ENCODE measurements at places on chromosomes 5 and 9.
A peak's percentile ranks its signal among the peaks of the same experiment; 100 is the strongest.

GRCh38 chr9:104009826-104010225 lies 84.3 kb upstream of the SMC2 start:
- DNase-seq: peak; percentile 2

DNA sequence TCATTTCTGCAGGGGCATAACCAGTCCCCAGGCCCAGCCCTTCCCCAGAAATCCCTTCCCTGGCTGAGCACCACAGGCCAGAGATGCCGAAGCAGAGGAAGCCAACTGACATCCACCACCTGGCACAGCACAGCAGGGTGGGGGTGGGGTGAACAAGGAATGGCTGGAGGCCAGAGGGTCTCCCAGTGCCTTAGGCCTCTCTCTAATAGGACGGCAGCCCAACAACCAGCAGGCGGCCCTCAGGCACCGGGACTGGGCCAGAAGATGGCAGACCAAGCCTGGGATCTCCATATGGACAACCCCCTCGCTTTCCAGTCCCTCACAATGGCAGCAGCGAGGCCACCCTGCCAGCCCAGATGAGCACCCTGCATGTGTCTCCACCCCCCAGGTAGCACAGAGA lies 13.2 kb downstream of the PDLIM4 start:
- DNase-seq: no peak

- DNase-seq: no peak
Observed at GRCh38 chr9:71736236-71736635, 32.1 kb downstream of the CEMIP2 start.

DNA sequence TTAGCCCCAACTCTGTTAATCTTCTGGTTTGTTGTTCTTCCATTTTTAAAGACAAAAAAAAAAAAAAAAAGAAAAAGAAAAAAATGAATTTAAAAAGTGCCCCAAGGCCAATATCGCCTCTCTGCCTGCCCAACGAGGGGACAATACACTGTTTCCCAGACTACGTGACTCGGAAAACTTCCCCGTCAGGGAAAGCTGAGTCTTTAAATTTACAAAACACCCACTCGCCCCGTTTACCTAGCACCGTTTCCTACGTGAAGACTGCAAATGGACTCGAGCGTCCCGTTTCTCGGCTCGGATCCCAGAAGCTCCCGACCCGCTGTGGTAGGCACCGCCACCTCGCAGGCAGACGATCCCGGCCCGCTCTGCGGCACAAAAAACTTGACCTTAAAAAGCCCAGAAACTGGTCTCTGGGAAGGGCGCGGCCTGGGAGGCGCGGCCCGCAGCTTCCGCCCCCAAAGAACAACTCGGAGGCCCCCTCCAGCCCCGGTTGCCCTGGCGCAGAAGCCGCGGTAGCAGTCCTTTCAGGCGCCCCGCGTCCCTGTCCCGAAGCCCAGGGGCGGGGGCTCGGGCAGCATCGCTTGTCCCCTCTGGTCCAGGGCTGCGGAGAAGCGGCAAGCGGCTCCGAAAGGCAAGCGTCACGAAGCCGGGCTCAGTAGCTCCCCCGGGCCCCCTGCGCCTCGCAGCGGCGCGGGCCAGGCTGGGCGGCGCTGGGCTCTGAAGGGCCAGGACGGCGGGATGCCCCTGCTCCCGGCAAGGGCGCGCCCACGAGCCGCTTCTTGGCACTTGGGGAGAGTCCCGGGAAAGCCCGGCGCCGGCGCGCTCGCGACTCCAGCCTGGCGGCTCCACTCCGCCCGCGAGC lies at the start of gene GCNT4:
Gene GCNT4, minus strand, starts transcription at position 367 of the 862 bp plus-strand sequence. CDS start 22,521 bp downstream, outside the sequence.
- peak; percentile 66 for DNase-seq

- no peak for DNase-seq
Observed at GRCh38 chr9:103999375-104000062, 94.6 kb upstream of the SMC2 start.

- DNase-seq: no peak
Observed at GRCh38 chr5:112935675-112936074, 13.6 kb upstream of the REEP5 start.
